ENCODE measurements at places on chromosomes 5 and 9.

- DNase-seq, result no peak
These were observed 5.5 kb downstream of the UBE2D2 start for GRCh38 chr5:139566611-139567010.

DNA sequence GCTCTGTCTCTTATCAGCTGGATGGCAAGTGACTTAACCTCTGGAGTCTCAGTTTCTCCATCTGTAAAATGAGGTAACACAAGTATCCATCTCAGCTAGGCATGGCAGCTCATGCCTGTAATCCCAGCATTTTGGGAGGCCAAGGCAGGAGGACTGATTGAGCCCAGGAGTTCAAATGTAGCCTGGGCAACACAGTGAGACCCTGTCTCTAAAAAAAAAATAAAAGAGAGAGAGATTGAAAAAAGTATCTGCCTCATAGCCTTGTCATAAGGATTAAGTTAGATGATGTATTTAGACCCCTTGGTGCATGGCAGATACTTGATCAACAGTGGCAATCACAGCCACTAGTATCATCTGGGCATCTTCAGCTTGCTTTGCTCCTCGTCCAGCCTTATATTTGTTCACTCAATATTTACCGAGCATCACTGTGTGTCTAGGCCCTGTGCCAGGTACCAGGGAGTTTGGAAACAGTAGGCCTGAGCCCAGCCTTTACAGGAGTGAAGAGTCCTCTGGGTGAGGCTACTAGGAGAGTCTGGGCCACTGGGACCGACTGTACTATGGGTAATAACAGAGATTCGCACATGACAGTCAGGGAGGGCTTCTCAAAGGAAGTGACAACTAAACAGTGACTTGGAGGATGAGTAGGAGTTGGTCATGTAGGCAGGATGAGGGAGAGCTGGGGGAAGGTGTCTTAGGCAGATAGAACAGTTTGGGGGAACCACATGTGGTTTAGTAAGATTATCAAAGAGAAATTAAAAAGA lies 34.2 kb downstream of the CORO2A start:
- no peak for DNase-seq

DNA sequence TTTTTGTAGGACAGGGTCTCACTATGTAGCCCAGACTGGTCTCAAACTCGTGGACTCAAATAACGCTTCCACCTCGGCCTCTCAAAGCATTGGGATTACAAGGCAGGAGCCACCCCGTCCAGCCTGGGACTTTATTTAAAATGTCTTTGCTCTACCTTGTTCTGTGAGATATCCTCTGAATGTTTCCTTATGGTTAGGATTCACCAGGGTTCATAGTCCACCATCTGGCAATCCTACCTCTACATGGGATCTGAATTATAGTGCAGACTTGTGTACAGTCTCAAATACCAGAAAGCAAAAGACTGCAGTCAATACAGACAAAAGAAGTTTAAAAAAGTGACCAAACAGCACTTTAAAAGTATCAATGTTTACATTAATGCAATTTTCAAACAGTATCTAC lies 10.1 kb downstream of the ISCA1 start:
- DNase-seq, result no peak

GRCh38 chr9:95025213-95026147 lies 292.0 kb downstream of the FANCC start:
- DNase-seq, result peak; percentile 89

DNA sequence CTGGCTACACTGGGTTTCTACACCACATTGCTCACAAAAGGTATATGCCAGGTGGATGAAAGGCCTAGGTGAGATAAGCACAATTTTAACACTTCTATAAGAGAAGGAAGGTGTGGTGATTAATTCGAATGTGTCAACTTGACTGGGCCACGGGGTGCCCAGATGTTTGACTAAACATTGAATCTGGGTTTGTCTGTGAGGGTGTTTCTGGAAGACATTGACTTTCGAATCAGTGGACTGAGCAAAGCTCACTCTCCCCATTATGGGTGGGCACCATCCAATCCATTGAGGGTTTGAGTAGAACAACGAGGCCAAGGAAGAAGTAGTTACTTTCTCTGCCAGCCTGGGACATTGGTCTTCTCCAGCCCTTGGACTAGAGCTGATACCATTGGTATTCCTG lies 78.2 kb upstream of the COL5A1 start:
- no peak for DNase-seq

DNA sequence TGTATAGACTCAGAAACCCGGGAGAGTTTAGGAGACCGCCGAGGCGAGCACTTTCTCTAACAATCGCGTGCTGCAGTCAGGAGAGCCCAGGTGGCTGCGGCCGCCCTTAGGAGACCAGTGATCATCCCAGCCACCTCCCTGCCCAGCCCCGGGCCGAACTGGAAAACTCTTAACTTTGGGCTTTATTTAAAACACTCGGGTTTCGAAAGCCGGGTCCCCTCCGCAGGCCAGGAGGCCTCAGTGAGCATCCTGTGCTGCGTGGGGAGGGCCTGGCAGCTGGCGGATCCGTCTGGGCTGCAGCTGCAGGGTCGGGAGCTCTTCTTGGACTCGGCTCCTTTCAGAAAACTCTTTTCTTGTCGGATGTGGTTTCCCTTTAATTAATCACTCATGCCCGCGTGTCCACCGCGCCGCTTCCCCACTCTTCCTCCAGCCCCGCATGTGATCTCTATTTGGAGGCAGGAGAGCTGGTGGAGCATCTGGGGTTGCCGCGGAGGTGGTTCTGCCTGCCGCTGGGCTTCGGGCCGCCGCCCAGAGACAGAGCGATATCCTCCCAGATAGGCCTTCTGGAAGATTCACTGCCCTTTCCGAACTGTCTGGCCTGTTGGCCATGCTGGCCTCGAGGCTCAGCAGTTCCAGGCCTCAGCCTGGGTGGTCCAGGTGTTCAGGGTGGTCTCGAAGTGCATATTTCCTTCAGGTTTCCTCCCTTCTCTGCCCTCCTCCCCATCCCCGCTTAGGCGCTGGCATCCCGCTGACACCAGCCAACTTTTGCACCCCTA lies 59.5 kb downstream of the TMEM174 start:
- no peak for DNase-seq

DNA sequence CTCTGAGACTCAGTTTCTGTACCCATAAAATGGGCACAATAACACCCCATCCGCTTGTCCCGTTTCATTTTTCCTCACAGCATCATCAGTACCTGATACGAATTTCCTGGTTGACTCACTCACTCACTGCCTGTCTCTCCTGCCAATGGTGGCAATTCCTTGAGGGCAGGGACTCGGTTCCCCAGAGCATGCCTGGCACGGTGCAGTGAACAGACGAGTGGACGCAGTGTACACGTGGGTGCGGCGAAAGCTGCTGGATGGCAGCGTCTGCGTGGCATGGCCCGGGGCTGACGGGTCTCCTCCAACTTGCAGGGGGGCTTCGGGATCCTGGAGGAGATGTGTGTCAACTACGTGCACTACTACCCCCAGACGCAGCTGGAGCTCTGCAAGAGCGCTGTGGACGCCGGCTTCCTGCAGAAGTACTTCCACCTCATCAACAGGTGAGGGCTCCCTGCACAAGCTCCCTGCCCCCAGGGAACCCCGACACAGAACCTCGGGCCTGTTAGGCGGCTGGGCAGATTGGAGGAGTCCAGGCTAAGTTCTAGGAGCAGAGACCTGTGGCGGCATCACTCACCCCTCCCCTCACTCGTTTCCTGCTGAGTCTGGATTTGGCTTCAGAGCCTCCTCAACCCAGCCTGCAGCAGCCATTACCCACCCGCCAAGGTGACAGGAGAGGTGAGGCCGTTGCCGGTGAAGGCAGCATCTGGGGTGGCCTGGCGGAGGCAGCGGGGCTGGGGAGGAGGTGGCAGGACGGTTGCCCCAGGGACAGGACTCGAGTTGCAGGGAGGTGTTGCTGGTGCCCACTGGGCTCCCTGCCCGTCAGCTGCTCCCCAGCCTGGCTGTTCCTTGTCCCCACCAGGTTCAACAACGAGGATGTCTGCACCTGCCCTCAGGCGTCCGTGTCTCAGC lies 20.3 kb downstream of the DBH start:
- no peak for DNase-seq

DNA sequence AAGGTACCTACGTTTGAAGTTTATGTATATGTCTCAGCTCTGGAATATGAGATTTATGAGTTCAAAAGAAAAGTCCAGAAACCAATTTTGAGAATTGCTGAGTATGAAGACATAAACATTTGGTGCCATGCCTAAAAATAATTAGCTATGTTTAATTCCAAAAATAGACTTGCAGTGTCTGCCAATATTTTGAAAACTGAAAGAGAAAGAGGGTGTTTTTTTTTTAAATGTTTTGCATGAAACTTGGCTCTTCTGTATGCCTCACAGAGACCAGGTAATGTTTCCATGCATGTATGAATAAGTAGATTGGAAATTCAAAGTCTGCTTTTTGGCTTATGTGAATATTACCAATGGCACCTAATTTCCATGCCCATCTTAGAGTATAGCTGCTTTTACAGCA lies 634.4 kb upstream of the C9orf72 start:
- no peak for DNase-seq

GRCh38 chr9:7608261-7608660 lies 191.3 kb downstream of the DMAC1 start:
- no peak for DNase-seq

- DNase-seq, result peak; percentile 50
These were observed 232.6 kb downstream of the EPB41L4A start for GRCh38 chr5:112186401-112186990.

- DNase-seq, result no peak
These were observed 572.1 kb downstream of the TLE4 start for GRCh38 chr9:80143899-80144298.

- peak; percentile 26 for DNase-seq
These were observed 148.7 kb upstream of the SLC12A2 start for GRCh38 chr5:127934791-127935256.

GRCh38 chr5:27906931-27907601 lies 868.7 kb upstream of the CDH9 start:
- DNase-seq, result no peak

- DNase-seq, result no peak
These were observed 56.1 kb downstream of the TSTD2 start for GRCh38 chr9:97577051-97577450.

DNA sequence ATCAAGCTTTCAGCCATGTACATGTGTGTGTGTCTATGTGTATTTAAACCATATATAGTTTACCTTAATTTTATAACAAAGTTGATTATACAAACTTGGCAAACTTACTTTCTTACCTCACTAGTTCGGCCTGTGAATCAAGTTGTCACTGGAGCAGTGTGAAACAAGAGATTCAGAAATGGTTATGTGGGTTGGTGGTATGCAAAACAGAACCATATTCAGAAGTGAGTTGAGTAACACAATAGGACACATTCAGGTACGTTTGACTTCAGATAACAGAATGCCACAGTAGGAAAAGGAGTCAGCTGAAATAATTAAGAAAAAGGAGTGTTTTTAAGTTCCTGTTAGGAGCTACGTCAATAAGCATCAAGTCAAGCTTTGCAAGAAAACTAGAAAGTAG lies 21.5 kb downstream of the XPA start:
- no peak for DNase-seq

DNA sequence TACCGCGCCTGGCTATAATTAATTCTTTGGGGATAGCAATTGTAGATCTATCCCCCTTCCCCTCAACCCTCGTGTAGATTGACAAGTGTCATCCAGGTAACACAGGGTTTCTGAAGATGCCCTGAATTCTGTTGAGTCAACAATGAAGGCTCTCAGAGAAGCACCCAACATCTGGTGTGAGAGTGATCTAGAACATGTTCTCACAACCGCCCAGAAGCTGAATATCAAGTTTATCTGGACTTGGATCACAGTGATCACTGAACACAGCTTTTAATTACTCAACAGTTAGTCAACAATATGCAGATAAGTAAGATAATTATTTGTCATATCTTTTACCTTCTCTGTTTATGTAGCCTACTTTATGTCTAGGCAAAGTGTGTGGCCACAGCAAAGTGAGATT lies 204.2 kb upstream of the RGMB start:
- DNase-seq, result no peak

DNA sequence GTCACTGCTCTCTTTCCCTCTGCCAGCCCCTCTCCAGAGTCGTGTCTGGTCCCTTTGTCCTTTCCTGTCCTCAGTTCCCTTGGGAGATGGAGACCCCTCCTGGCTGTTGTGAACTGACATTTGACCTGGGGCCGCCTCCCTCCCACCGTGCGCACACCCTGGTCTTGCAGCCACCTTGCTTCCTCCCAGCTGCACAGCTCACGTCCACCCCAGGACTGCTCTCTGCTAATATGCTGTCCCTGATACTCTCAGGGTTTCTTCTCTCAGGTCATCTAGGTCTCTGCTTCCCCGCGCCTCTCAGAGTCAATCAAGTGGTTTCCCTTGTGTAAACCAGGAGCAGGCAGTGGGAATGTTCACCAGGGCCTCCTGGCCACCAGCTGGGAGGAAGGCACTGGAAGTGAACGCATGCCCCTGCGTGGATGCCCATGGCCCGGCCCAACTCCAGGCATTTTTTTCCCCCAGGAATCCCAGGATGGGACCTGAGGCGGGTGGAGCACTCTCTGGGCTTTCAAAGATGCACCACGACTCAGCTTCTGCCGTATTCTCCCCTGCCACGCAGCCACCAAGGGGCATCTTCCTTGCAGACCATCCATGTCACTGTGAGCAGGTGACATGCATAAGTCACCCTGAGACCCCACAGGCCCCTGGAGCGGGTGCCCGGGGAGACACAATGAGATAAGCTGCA lies 142.4 kb downstream of the OLFM1 start:
- no peak for DNase-seq

GRCh38 chr5:179470201-179470600 lies 80.2 kb upstream of the RUFY1 start:
- DNase-seq, result no peak

- peak; percentile 78 for DNase-seq
These were observed 154.1 kb downstream of the EFNA5 start for GRCh38 chr5:107516452-107517184.

- no peak for DNase-seq
These were observed 4.3 kb downstream of the CSNK1A1 start for GRCh38 chr5:149546974-149547373.

GRCh38 chr9:113299800-113300292 lies 3.3 kb downstream of the RNF183 start:
- no peak for DNase-seq

- peak; percentile 51 for DNase-seq
These were observed 130.6 kb downstream of the DTWD2 start for GRCh38 chr5:118857700-118858099.

GRCh38 chr5:139664727-139665351 lies 16.7 kb downstream of the CXXC5 start:
- DNase-seq, result no peak

DNA sequence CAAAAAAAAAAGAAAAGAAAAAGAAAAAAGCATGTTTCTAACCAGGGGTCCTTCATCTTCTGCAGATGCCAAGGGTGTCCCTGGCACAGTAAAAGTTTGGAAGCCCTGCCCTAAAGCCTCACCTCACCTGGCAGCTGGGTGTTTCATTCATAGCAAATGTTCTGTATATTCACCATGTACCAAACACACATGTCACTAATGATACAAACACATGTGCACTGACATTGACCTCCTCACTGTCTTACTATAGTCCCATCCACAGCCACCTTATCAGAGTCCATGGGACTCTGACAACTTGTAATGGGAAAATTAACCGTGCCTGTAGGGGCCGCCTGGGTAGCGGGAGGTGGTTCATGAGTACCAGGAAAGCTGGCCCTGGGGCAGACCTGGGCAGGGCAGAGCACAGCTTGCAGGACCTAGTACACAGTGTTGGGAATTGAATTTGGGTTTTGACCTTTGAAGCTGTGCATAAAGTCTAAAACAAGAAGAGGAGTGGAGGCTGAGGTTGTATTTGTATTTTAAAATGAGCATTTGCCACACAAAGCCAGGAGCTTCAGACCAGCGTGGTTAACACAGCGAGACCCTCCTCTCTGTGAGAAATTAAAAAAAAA lies 6.4 kb upstream of the MGAT4B start:
- no peak for DNase-seq

- DNase-seq, result peak; percentile 69
These were observed 735 bp downstream of the PTGR1 start for GRCh38 chr9:111598733-111599091.

Measured in mesenchymal stem cell (in vitro differentiated cells and primary cell).